ENCODE measurements at places on chromosomes 6 and 20.

DNA sequence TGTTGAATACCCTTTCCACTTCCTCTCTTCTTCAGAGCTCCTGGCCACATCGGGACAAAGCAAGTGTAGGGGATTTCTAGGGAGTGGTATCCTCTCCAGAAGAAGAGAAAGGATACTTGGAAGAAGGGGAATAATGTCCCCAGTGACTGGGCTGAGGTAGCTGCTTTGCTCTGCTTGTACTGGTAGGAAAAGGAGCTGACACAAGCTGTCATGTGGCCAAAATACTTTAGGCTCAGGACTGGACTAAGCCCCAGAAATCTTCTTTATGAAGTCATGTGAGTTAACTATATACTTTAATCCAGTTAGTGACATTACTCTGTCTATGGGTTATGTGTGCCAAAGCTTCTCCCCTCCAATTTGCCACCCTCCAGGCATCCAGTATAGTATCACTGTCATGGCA is 40.5 kb downstream of the AKIRIN2 start:
- DNase-seq: no peak

DNA sequence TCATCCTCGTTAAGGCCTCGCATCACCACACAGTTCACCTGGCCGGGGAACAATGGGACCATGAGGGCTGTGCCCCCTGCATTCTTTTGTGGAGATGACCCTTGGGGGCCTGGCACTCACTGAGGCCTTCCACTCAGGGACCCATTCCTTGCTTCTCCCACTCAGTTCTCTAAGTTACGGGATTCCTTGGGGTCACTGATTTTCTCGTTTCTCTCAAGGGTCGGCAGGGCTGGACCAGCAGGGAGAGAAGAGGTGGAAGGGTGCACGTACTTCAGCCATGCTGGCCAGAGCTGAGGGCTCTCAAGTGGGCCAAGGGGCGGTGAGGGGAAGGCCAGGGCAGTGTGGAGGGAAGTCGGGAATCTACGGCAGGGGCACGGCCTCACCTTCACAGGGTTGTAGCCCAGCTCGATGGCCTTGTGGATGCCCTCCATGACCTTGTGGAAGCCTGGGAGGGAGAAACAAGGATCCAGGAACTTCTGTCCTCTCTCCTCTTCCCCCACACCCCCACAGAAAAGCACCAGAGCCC is 20.8 kb downstream of the MOCS1 start:
- no peak for DNase-seq

- no peak for DNase-seq
Observed at GRCh38 chr6:4459032-4459431, 317.2 kb upstream of the CDYL start.

DNA sequence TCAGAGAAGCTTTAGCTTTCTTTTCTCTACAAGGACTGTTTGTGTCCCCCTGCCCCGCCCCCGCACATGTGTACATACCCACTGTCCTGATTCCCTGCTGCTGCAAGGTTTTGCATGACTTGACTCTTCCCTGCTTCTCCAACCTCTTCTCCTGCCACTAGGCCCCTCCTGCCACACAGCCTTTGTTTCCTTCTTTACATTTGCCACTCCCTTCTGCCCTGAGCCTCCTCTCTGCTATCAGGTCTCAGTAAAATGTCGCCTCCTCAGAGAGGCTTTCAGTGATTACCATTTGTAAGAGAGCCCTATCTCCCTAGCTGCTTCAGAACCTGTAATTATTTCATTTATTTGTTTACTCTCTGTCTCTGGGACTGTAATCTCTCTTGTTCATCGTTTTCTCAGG is 56.4 kb upstream of the VSTM2L start:
- DNase-seq: peak; percentile 78

DNA sequence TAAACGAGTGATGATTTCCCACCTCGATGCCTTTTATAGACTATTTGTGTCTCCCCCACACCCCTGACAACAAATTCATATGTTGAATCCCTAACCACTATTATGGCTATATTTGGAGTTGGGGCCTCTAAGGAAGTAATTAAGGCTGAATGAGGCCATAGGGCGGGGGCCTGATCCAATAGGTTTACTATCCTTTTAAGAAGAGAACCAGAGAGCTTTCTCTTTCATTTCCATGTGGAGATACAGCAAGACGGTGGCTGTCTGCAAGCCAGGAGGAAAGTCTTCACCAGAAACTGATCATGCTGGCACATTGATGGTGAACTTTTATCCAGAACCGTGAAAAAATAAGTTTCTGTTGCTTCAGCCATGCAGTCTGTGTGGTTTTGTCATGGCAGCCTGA is 38.9 kb upstream of the CLIC5 start:
- DNase-seq: no peak

GRCh38 chr20:53767206-53767930 is 173.7 kb upstream of the ZNF217 start:
- DNase-seq: peak; percentile 47

DNA sequence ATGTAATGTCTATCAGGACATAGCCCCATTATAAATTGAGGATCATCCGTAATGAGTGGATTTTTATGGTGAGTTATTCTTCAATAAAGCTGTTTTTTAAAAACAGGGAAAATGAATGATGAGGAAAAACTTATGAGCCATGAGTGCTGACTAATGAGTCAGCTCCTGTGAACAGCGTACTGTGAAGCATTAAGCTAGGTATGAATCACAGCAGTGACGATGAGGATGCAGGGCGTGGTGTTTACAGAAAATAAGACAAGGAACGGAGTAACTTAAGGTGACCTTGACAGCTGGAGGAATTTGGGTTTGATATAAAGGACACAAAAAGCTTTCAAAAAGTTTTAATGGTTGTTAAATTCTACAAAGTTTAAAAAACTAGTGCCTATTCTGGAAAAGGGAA is 96.3 kb downstream of the FOXF2 start:
- DNase-seq: no peak

GRCh38 chr6:81864124-81864523 is 111.6 kb upstream of the TENT5A start:
- DNase-seq: no peak

- no peak for DNase-seq
Observed at GRCh38 chr20:8803065-8803464, 265.8 kb upstream of the PLCB4 start.

GRCh38 chr6:32920715-32921114 is 20.1 kb downstream of the HLA-DMB start:
- DNase-seq: no peak

GRCh38 chr20:25087186-25087929 is 5.4 kb upstream of the VSX1 start:
- no peak for DNase-seq

GRCh38 chr6:44341095-44341890 is 1.2 kb upstream of the SPATS1 start:
- DNase-seq: no peak

DNA sequence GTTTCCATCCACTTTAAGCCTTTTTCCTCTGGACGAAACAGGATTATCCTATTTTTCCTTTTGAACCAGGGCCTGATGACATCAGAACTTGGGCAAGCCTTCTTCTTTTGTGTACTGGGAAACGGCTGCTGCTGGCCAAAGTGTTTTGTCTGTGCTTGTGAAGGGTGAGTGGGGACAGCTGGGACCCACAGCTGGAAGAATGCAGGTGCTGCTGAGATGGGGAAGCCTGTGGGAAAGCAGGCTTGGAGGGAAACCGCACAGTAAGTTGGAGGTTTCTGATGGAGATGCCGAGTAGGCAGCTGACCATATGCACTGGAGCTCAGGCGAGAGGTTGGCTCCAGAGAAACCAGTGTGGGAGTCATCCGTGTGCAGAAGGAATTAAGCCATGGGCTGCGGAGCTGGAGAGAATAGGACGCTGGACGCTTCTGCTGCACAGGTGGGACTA is 8.5 kb upstream of the PSMG4 start:
- no peak for DNase-seq

DNA sequence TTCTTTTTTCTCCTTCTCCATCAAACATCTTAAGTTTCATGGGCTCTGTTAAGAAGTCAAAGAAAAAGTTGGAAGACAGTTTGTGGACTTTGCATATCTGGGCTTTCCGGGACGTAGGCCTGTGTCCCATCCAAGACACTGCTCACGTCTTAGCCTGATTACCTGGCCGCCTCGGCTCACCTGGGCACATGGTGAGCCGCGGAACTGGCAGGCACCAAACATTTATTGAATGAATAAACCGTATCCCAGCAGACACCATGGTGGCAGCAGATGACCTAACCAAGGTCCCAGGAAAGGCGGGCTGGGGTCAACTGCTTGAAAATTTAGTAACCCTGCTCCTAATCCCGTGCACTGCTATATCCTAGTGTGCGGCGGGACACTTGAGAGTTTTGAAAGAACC is 35.6 kb downstream of the GNAS start:
- DNase-seq: no peak

- no peak for DNase-seq
Observed at GRCh38 chr6:150301846-150302519, 66.8 kb upstream of the IYD start.

GRCh38 chr20:25289886-25290597 is 42.2 kb downstream of the PYGB start:
- peak; percentile 47 for DNase-seq

DNA sequence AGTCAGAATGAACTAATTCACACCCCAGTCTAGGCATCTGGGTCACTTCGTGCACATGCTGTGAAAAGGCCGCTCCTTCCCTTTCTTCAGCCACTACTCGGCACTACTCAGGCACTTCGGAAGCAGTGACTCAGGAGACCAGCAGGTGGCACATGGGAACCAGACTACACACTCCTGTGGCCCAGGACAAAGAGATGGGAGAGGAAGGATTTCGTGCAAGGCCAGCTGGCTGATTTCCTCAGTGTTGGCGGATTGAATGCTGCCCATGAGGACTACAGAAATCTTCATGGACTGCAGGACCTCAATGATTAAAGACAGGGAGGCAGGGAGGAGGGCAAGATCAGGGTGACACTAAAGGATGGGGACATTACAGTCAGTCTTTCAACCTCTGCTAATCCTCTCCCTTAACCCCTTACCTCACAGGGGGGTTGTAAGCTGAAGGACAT is 117.8 kb upstream of the SPACA1 start:
- no peak for DNase-seq

- no peak for DNase-seq
Observed at GRCh38 chr6:47234266-47234933, 75.3 kb downstream of the TNFRSF21 start.

DNA sequence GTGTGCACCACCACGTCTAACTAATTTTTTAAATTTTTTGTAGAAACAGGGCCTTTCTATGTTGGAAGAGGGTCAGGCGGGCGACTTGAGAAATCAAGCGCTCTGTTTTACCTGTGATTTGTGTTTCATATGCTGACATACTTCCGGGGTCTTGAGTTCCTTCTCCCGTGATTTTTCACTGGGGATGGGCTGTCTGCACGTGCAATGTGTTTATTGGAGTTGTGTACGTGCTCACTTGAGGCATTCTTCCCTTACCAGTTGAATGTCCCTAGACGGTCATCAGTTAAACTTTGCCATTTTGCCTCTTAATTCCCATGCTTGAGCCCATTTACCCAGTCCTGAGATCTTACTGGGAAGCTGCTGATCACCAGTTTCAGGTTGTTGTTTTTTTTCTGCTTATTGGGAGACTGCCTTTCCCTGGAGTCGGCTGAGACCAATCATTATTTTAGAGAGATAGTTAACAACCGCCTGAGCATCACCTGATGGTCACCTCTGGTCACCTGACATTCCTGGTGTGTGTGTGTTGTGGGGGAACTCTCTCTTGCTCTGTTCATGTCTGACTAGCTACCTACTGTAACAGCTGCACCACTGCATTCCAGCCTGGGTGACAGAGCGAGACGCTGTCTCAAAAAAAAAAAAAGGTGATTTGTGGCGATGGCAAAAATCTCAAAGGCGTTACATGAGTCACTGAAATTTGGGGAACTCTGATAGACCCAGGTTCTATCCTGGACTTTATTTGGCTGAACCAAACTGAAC is 34.8 kb upstream of the NCOA3 start:
- DNase-seq: no peak

- no peak for DNase-seq
Observed at GRCh38 chr20:21539512-21539911, 25.6 kb upstream of the NKX2-2 start.

- DNase-seq: no peak
Observed at GRCh38 chr6:8830794-8831193, 395.4 kb upstream of the SLC35B3 start.

DNA sequence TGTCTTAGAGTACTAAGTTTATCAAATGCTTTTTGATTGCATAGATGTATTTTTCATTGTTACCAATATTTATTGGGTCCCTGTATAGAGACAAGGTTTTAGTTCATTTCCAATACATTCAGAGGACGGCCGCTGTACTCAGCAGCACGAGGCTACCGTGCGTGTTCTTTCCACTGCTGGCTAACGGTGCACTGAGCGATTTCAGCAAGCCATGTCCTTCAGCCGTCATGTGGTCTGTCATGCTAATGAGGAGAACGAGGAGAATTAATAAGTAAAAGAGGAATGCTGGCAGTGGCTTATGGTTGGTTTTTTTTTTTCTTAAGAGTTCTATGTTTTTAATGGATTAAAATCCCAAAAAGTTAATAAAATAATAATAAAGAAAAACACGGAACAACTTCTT is 253.6 kb downstream of the ARID1B start:
- no peak for DNase-seq

GRCh38 chr6:156703719-156704118 is 73.5 kb upstream of the ARID1B start:
- no peak for DNase-seq

- peak; percentile 88 for DNase-seq
Observed at GRCh38 chr6:83192871-83193746, at the start of the genes PGM3 and RWDD2A. TSS of gene PGM3 (minus strand) at chr6:83193265. CDS start at chr6:83191012, 2,253 bp downstream. TSS of gene RWDD2A (plus strand) at chr6:83193357. CDS start at chr6:83194452, 1,095 bp downstream.

DNA sequence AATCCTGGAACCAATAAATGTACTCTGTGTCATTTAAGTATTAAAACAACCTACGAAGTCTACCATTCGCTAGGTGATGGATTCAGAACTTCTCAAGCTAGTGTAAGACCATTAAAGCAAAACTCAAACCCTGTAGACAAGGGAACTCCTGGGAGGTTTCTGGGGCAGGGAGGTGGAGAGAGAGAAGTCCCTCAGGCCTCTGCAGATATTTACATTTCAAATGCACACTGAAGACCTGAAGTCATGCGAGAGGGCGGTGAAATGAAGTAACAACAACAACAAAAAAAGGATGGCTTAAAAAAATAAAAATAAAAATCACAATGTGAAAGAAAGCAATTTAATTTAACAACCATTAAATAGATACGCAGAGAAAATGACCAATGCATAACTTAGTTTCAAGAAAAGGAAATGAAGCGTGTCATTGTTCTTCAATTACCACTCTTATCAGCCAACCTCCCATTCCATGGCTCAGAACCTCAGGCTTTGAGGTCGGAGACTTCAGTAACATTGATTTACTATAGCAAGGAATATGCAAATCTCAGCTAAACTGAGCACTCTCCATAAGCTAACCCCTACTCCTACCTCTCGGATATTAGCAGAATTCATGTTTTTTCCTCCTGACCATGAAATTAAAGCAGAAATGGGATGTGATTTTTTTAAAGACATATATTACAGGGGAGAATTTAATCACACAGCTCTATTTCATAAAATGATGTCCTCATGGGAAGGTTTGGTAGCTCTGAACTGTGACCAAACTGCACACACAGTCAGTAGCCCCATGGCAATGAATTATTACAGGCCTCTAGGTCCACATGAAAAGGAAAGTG is 140.6 kb downstream of the KIF16B start:
- no peak for DNase-seq

GRCh38 chr6:35663447-35664235 is 25.1 kb downstream of the FKBP5 start:
- no peak for DNase-seq
